Naive thymus-derived CD8-positive, alpha-beta T cell (primary cell): ENCODE measurements at places on chromosomes 6 and 20.
A peak's percentile ranks its signal among the peaks of the same experiment; 100 is the strongest.

- DNase-seq = no peak
These were observed 749.3 kb downstream of the TENT5A start for GRCh38 chr6:81003156-81003555.

DNA sequence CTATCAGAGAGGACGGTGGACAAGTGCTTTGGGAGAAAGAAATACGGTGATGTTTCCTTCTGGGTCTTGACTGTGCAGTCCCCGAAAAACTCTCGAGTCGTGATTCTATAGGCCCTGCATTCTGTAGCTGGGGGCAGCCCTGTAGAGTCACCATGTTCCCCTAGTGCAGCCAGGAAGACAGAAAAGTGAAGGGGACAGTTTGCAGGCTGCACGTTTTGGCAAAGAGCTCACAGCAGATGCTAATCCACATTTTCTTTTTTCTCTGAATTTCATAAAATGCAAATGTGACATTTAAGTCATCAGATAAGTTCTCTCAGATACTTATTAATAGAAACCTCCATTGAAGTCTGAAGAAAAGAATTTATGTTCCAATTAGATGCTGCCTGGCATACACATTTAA is 19.5 kb downstream of the SPATS1 start:
- DNase-seq = no peak

DNA sequence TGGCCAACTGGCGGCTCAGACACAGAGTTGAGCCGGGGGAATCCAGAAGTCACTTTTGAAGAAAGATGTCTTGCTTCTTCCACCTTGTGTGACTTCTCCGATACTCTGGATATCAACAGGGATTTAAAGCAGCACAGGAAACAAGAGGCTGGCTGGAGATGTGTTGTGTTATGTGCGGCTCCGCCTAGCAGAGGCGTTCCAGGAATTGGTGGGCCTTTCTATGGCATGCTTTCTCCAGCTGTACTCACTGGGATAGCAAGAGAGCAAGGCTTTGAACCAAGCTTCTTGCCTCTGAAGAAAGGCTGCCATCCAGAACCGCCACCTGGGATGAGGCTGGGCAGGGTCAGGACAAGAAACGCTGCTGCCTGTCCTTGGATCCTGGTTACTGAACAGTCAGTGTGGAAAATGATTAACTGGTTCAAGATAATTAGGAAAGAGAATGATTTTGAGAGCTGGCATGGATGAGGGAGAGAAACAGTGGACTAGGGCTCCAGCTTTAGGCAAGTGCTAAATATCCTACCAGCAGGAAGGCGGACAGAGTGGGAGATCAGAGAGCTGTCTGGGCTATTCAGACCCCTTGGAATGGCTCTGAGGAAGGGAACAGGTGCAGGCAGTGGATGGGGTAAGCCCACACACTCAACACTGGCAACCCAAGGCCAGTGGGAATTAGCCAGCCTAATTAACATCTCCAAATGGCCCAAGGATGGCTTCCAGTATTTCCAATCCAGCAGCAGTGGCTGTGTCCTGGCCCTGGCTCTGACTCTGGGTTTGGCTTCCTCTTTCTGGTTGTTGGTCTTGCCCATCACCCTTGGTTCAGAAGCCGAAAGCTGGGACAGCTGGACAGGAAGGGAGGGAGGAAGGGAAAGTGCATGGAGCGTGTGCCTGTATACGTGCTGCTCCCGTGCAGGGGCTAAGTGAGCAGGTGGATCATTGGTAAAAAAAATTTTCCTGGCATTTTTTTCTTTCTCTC is 31.9 kb downstream of the INSM1 start:
- no peak for DNase-seq

DNA sequence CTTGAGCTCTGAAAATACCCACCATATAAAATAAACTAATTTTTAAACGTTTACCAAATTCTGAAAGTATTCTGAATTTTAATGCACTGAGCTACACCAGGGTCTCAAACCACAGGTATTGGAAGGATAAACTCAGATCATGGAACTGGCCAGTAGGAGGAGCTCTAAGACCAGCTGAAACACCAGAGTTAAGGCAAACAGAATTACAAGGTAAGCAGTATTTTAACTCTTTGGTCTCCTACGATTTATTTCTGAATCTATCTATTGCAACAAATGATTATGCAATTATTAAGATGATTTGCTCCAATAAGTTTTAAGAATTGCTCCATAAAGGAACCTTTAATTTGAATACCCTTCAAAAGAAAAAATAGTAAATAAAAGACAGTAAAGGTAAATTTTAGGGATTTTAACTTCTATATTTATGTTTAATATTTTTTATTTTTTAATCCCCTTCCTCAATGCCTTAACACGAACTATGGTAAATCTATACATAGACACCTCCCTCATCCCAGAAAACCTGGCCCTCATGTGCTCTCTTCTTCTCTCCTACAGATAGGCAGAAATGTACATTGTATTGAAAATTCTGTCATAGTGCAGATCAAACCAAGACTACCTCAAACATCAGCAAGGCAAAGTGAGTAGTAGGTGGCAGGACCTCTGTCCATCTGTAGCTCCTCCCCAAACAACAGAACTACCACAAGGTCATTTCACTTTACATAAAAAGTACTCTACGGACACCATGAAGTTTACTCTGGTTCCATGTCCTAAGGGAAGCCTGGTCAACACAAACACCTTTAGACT is 58.4 kb downstream of the SMLR1 start:
- peak; percentile 80 for DNase-seq

- DNase-seq = no peak
These were observed 44.1 kb downstream of the ZHX3 start for GRCh38 chr20:41273445-41273844.

DNA sequence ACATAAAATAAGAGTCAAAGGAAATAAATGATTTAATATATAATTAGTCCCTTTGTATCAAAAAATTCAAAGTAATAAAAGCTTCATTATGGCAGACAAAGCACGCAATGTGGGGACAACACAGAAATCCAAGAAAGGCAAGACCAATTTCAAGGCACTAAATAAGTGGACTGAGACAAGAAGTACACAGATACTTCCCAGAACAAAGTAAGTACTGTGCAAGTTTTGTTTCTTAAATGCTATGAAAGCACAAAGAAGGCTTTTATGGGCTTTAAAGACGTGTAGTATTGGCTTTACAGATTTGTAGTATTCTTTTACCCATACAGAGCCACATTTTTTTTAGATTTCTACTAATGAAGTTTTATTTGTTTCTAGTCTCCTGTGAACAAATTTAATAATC is 174.6 kb downstream of the TRDN start:
- no peak for DNase-seq

DNA sequence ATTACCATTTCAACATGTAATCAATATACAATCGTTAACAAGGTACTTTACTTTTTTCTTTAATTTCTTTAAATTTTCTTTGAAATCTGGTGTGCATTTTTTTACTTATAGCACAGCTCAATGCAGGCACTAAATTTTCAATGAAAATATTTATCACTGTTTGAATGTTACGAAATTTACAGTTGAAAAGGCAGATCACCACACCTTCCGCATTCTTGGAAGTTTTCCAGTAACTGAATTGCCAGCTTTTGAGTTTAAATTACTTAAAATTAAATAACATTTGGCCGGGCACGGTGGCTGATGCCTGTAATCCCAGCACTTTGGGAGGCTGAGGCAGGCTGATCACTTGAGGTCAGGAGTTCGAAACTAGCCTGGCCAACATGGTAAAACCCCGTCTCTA is 309.9 kb downstream of the BMP7 start:
- DNase-seq = no peak

DNA sequence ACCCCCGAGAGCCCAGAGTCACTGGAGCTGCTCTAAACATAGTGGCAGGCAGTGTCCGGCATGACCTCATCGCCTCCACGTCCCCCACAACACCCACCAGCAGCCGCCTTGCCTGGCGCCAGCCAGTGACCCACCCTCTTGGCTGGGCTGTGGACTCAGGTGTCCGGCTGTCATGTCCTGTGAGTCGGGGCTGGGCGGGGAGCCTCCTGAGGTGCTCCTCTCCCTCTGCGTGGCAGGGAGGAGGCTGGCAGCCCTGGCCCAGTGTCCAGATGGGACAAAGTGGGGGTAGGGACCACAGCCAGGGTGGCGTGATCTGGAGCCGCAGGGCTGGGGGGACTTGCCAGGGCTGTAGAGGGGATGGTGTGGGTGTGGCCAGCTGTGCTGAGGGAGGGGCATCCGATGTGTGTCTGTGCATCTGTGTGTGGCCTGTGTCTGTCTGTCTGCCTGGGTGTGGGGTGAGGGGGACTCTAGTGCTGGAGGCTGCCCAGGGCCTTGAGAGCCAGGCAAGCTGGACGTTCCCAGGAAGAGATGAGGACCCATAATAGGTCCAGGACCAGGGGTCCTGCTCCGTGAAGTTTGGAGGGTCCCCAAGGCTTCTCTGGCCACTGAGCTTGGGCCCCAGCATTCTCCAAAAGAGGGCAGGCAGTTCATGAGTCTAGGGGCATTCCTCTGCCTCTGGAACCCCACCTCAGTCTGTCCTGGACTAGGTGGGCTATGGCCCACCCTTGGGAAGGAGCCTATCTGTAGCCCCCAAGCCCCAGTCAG is 2.3 kb upstream of the SOX18 start:
- no peak for DNase-seq

DNA sequence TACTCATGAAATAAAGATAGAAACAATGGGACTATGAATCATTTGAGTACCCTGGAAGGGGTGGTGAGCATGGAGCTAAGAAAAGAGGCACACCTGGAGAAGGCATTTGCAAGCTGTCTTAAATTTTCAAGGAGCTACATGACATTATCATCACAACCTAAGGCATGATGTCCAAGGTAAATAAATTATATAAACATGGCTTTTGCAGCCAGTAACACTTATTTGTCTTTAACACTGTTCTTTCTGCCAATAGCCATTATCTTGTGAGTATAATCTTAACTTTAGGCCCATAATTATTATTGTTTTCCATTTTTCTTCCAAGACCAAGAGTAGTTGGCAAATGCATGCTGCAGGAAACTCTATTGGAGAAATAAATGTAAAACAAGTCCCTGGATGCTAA is 63.7 kb downstream of the ALDH5A1 start:
- no peak for DNase-seq

- no peak for DNase-seq
These were observed 341.7 kb upstream of the HTR1E start for GRCh38 chr6:86595641-86596040.

DNA sequence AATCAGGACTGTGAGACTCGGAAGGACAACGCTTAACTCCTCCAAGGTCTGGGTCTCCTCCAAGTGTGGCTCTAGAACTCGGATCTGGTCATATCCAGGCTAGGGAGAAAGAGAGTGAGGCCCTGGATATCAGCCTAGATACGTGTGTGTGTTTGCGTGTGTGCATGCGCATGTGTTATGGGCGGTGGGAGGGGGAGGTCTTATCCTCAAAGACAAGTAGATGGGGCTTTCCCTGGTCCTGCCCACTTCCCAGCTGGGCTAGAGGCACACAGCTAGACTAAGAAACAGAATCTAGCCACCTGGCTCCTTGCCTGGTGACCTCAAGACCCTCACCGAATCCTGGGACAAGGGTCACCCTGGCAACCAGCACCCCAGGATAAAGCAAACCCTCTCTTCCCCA is 13.2 kb downstream of the CPNE5 start:
- DNase-seq = no peak

DNA sequence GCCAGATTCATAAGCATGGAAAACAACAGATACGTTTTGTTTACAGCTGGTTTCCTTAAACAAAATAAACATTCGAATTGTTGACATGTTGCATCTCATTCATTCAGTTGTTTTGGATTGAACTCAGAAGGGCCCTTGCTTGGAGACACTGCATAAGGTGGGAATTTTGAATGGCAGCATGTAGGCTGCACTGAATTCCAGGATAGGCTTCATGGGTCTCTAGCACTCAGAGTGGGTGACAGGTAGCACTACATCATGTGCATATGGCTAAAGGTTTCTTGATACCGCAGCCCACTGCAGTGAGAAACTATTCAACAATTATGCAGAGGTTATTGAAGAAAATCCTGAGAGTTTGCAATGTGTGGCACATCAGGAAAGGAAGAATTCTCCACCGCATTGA is 1.6 kb downstream of the BEND6 start:
- DNase-seq = no peak

GRCh38 chr6:45611491-45611890 is 233.8 kb upstream of the SUPT3H start:
- DNase-seq = no peak

- DNase-seq = peak; percentile 60
These were observed 35.0 kb upstream of the DSN1 start for GRCh38 chr20:36808317-36809257.

GRCh38 chr6:44233567-44234100 is 10.2 kb downstream of the SLC29A1 start:
- no peak for DNase-seq

DNA sequence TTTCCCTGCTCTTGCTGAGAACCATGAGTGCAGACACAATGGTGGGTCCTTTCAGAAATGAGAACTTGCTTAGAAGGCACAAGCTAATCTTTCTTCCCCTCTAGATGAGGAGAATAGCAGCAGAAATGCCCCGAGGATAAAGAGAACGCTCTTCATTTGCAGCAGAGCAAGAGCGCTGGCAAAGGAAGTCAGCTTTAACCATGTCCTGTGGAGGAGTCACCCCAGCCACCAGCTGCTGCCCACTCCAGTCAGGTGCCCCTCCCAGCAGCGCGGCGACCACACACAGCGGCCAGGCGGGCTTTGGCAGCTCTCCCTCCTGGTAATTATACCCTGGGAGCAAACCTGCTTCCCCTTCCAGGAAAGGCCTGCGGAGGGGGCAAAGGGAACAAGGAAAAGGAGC is 42.4 kb upstream of the EMILIN3 start:
- DNase-seq = no peak

DNA sequence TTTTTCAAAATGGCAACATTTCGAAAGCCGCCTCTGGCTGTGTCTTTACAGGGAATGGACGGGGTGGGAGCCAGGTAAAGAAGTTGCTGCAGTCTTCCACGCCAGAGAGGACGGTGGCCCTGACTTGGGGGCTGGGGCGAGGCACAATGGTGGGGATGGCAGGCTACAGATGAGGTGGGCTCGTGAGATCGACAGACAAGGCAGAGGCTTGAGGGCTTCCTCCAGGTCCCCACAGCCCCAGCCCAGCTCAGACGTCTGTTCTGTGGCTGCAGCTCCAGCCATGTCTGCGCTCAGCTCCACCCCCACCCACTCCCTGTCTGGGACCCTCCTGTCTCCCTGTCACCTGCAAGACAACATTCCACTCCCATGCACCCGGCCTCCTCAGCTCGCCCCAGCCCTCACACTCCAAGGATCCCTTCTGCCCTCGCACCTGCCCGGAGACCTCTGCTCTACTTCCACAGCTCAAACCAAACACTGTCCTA is 7.4 kb upstream of the C20orf144 start:
- no peak for DNase-seq

GRCh38 chr20:40410028-40410427 is 279.0 kb downstream of the MAFB start:
- DNase-seq = no peak

- DNase-seq = no peak
These were observed 768.1 kb downstream of the KIF16B start for GRCh38 chr20:15805154-15805553.

GRCh38 chr6:147508042-147508865 is at the start of gene SAMD5:
Gene SAMD5, plus strand, starts transcription at chr6:147508690. Its CDS starts 239 bp downstream, at chr6:147508929.
- DNase-seq = no peak

- DNase-seq = no peak
These were observed 133.8 kb downstream of the SMOC2 start for GRCh38 chr6:168574699-168575195.

- DNase-seq = no peak
These were observed 130.7 kb upstream of the SSTR4 start for GRCh38 chr20:22904386-22904785.

- no peak for DNase-seq
These were observed 42.6 kb upstream of the HDGFL1 start for GRCh38 chr6:22526736-22527135.
